ENCODE measurements at places on chromosomes 11 and 22. TPM values are rescaled to one million over a fixed set of nuclear protein-coding genes. Genes with fewer than 3 reads are reported as not detected.

Gene PRDX5
- 129 TPM for polyA plus RNA-seq

Gene NRXN2
- 32.6 TPM for polyA plus RNA-seq

Gene LIF
- 0.90 TPM for polyA plus RNA-seq

Gene CCDC87
- 0.25 TPM for polyA plus RNA-seq

Gene GRAP2
- polyA plus RNA-seq = 0.79 TPM

Gene PHF21A
- polyA plus RNA-seq = 37.4 TPM

Gene SEPTIN5
- polyA plus RNA-seq = 130 TPM

Gene TBX1
- 17.2 TPM for polyA plus RNA-seq

Gene TPH1
- 0.79 TPM for polyA plus RNA-seq

Gene CCDC116
- 0.45 TPM for polyA plus RNA-seq

Gene OR56A1
- not detected for polyA plus RNA-seq

Gene WEE1
- polyA plus RNA-seq = 29.1 TPM

Gene SCN3B
- polyA plus RNA-seq = 45.1 TPM

Gene C22orf15
- 0.50 TPM for polyA plus RNA-seq

Gene GPHA2
- not detected for polyA plus RNA-seq

Gene TMX2
- 54.4 TPM for polyA plus RNA-seq

Gene RFPL1
- polyA plus RNA-seq = not detected

Gene SUSD2
- polyA plus RNA-seq = 0.85 TPM

Gene MUC5AC
- polyA plus RNA-seq = not detected

Gene NCF4
- 4.5 TPM for polyA plus RNA-seq

Gene DGCR6
- 63.4 TPM for polyA plus RNA-seq

Gene GAL3ST1
- 6.5 TPM for polyA plus RNA-seq

Gene BUD13
- 19.6 TPM for polyA plus RNA-seq

Gene TMPRSS5
- 1.7 TPM for polyA plus RNA-seq

Gene KRTAP5-11
- polyA plus RNA-seq = not detected
